Mesothelial cell of epicardium (in vitro differentiated cells): ENCODE measurements at places on chromosomes 12 and 14.
A peak's percentile ranks its signal among the peaks of the same experiment; 100 is the strongest.

GRCh38 chr14:32004300-32004699 is 72.8 kb upstream of the ARHGAP5 start:
- H3K36me3 ChIP-seq = no peaks in the 10 kb centered on the region
- no peak for DNase-seq
- H3K27ac ChIP-seq = no peak overlapping the region
- H3K27me3 ChIP-seq = no peaks in the 10 kb centered on the region
- H3K4me1 ChIP-seq = peaks cover 24% of the 10 kb centered on the region
- H3K4me3 ChIP-seq = no peak overlapping the region

DNA sequence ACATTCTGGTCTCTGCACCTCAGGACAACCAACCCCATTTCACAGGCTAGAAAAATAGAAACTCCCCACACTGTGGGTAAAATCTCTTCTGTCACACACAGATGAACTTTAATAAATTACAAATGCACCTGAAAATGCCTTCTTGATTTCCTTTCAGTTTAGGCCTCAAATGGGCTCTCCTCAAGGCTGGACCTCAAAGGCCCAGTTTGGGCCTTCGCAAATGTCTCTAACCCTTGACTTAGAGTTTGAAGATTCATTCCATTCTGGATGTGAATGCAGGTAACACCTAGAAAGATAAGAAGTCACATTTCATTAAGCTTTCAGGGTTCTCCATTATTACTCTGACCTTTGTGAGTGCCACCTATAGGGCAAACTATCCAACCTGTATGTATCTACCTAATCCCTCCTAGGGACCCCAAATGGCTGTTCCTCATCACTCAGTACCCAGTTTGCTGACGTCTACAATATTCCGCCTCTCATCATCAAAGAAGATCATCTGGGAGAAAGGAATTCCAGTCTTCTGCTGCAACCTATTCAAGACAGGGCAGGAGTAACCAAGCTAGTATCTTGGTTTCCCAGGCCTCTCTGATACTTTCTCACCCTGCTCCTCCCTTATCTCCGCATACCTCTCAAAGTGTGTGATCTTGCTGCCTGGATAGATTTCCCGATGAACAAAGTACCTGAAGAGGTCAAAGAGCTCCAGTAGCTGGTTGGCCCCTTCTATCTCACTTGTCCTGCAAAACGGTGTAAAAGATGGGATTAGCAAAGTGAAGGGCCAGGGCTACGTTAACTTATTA is 776 bp upstream of the CHMP4A start:
- peak overlapping the region; percentile 99 for H3K27ac ChIP-seq
- H3K4me3 ChIP-seq = peak overlapping the region; percentile 78
- no peak for DNase-seq
- H3K4me1 ChIP-seq = peaks cover 35% of the 10 kb centered on the region
- no peaks in the 10 kb centered on the region for H3K27me3 ChIP-seq

GRCh38 chr12:94875525-94875924 is 128.0 kb downstream of the NDUFA12 start:
- DNase-seq = no peak
- H3K4me1 ChIP-seq = peaks cover 15% of the 10 kb centered on the region
- H3K4me3 ChIP-seq = no peak overlapping the region

- no peak for DNase-seq
- H3K36me3 ChIP-seq = no peaks in the 10 kb centered on the region
- H3K4me1 ChIP-seq = peaks cover 24% of the 10 kb centered on the region
- H3K27ac ChIP-seq = no peak overlapping the region
- H3K4me3 ChIP-seq = no peak overlapping the region
Measured at GRCh38 chr14:99673305-99674063, 10.6 kb upstream of the CYP46A1 start.

GRCh38 chr14:97457575-97458085 is 660.4 kb downstream of the VRK1 start:
- no peak overlapping the region for H3K27ac ChIP-seq
- peaks cover 46% of the 10 kb centered on the region for H3K27me3 ChIP-seq
- peak overlapping the region; percentile 72 for H3K4me3 ChIP-seq
- DNase-seq = no peak
- H3K36me3 ChIP-seq = no peaks in the 10 kb centered on the region

GRCh38 chr14:56422221-56422620 is 157.4 kb upstream of the TMEM260 start:
- H3K4me3 ChIP-seq = no peak overlapping the region
- H3K27ac ChIP-seq = no peak overlapping the region
- H3K36me3 ChIP-seq = no peaks in the 10 kb centered on the region
- no peak for DNase-seq
- H3K4me1 ChIP-seq = peaks cover 15% of the 10 kb centered on the region

- H3K36me3 ChIP-seq = no peaks in the 10 kb centered on the region
- no peak for DNase-seq
- peak overlapping the region; percentile 70 for H3K4me3 ChIP-seq
- peak overlapping the region; percentile 97 for H3K27ac ChIP-seq
- no peaks in the 10 kb centered on the region for H3K27me3 ChIP-seq
- H3K4me1 ChIP-seq = peaks cover 32% of the 10 kb centered on the region
Measured at GRCh38 chr12:75479963-75480461, 543 bp upstream of the GLIPR1 start.

DNA sequence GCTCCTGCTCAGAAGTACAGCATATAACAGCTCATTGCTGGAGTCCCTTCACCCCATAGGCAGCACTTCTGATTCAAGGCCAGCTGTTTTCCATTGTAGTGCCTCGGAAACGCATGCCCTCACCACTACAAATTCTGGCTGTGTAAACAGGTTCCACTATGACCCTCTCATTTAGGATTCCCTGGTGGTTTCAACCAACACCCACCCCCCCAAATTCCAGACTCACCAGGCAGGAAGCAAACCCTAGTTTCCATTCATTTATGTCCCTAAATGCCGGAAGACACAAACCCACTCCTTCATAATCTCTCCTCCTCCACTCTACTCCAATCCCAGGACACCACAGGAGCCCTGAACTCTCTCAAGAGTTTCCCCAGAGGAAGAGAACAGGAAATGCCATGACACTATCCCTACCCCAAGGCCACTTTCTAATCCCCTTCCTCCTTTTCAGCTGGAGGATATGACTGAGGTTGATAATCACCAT is 75.9 kb upstream of the TMPO start:
- no peaks in the 10 kb centered on the region for H3K27me3 ChIP-seq
- peak; percentile 29 for DNase-seq
- H3K27ac ChIP-seq = peak overlapping the region; percentile 79
- H3K4me1 ChIP-seq = peaks cover 10% of the 10 kb centered on the region
- H3K36me3 ChIP-seq = peaks cover 7% of the 10 kb centered on the region

GRCh38 chr12:1262011-1262410 is 271.0 kb downstream of the ERC1 start:
- no peak for DNase-seq
- H3K27me3 ChIP-seq = no peaks in the 10 kb centered on the region
- H3K4me3 ChIP-seq = no peak overlapping the region
- no peak overlapping the region for H3K27ac ChIP-seq
- peaks cover 25% of the 10 kb centered on the region for H3K36me3 ChIP-seq
- no peaks in the 10 kb centered on the region for H3K4me1 ChIP-seq

- no peaks in the 10 kb centered on the region for H3K36me3 ChIP-seq
- no peaks in the 10 kb centered on the region for H3K4me1 ChIP-seq
- H3K27me3 ChIP-seq = no peaks in the 10 kb centered on the region
- no peak overlapping the region for H3K27ac ChIP-seq
- no peak for DNase-seq
Measured at GRCh38 chr14:101242442-101243385, 318.6 kb upstream of the DIO3 start.

GRCh38 chr12:105445649-105446048 is 115.2 kb downstream of the C12orf75 start:
- H3K27me3 ChIP-seq = no peaks in the 10 kb centered on the region
- H3K36me3 ChIP-seq = no peaks in the 10 kb centered on the region
- DNase-seq = no peak

- DNase-seq = no peak
- H3K4me1 ChIP-seq = peaks cover 13% of the 10 kb centered on the region
- H3K4me3 ChIP-seq = no peak overlapping the region
- no peak overlapping the region for H3K27ac ChIP-seq
- H3K27me3 ChIP-seq = no peaks in the 10 kb centered on the region
Measured at GRCh38 chr12:67714648-67715047, 66.1 kb downstream of the DYRK2 start.

DNA sequence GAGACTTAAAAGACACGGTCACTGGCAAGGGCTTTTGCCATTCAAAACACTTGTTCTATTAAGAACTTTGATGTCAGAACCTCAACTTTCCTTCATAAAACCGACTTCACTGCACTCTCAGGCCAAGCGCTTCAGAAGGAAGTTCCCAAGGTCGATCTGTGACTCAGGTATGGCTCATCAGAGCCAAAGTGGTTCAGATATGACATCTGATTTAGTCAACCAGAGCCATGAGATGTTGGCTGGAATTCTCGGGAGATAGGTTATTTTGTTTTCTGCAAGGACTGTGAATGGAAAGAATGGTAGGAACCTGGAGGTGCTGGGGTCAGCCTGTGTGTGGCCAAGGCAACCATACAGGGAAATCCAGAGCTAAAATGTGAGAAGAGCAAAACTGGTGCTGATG is 445.6 kb downstream of the GLT1D1 start:
- no peak for DNase-seq
- no peaks in the 10 kb centered on the region for H3K4me1 ChIP-seq
- H3K36me3 ChIP-seq = no peaks in the 10 kb centered on the region
- H3K27ac ChIP-seq = no peak overlapping the region
- H3K27me3 ChIP-seq = no peaks in the 10 kb centered on the region

- no peak overlapping the region for H3K27ac ChIP-seq
- H3K36me3 ChIP-seq = no peaks in the 10 kb centered on the region
- H3K27me3 ChIP-seq = no peaks in the 10 kb centered on the region
- H3K4me1 ChIP-seq = no peaks in the 10 kb centered on the region
Measured at GRCh38 chr14:29803045-29803444, 124.6 kb downstream of the PRKD1 start.

GRCh38 chr14:53619691-53620231 is 336.9 kb downstream of the BMP4 start:
- no peaks in the 10 kb centered on the region for H3K36me3 ChIP-seq
- peak overlapping the region; percentile 76 for H3K27ac ChIP-seq
- H3K4me3 ChIP-seq = no peak overlapping the region
- DNase-seq = no peak

DNA sequence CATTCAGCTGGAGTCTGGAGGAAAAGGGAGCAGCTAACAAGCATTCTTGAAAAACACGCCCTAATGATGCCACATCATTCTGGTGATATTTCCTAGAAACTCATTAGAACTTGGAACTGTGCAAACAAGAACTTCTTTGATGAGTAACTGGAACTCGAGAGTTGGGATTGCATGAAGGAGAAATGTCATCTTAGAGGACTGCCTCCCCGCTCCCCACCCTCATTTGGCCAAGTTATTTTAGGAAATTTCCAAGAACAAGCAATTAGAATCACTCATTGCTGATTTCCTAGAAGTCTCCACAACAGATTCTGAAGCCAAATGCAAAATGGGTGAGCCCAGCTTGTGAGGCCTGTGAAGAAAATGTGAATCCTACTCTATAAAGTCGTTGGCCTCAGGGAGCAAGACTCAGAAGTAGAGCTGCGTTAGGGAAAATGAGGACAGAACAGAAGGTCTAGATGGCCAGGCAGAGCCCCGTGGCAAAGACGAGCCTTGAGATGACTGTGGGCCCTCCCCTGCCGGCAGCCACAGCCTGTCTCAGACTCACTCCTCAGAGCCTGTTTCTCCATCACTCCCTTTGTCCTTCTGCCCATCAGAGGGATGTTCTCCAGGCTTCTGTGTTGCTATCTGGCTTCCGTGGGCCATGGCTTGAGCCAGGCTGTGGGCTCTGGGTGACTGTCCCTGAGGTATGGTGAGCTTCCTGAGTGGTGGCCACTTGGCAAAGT is 38.4 kb downstream of the RTL1 start:
- no peak overlapping the region for H3K27ac ChIP-seq
- H3K27me3 ChIP-seq = peaks cover 12% of the 10 kb centered on the region
- H3K36me3 ChIP-seq = no peaks in the 10 kb centered on the region
- no peak for DNase-seq

GRCh38 chr12:49415521-49415970 is 48.3 kb downstream of the SPATS2 start:
- no peak for DNase-seq
- peaks cover 43% of the 10 kb centered on the region for H3K4me1 ChIP-seq
- H3K4me3 ChIP-seq = no peak overlapping the region
- peak overlapping the region; percentile 50 for H3K27ac ChIP-seq
- peaks cover 4% of the 10 kb centered on the region for H3K36me3 ChIP-seq

DNA sequence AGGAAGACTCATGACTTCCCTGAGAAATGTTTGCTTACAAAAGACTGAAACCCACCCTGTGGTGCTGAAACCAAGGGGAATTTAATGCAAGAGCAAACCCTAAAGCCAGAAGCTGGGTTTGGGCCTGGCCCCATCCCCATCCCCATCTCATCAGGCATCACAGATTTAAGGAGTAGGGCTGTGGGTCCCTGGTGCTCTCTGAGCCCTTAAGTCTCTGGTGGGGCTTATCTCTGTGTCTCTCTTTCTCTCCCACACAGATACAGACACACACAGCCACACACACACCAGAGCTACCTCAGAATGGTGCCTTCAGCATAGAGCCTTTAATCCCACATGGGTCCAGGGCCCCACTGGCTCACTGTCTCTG is 237.1 kb downstream of the SLC41A2 start:
- H3K27me3 ChIP-seq = peaks cover 12% of the 10 kb centered on the region
- DNase-seq = no peak
- peaks cover 32% of the 10 kb centered on the region for H3K4me1 ChIP-seq
- H3K27ac ChIP-seq = no peak overlapping the region
- H3K4me3 ChIP-seq = no peak overlapping the region

GRCh38 chr14:77923131-77923936 is 123.4 kb downstream of the ADCK1 start:
- peaks cover 17% of the 10 kb centered on the region for H3K36me3 ChIP-seq
- H3K27me3 ChIP-seq = no peaks in the 10 kb centered on the region
- H3K4me1 ChIP-seq = peaks cover 37% of the 10 kb centered on the region
- DNase-seq = no peak

GRCh38 chr14:32932914-32933628 is 5.6 kb upstream of the NPAS3 start:
- no peak for DNase-seq
- H3K4me1 ChIP-seq = peaks cover 25% of the 10 kb centered on the region
- no peak overlapping the region for H3K27ac ChIP-seq
- no peaks in the 10 kb centered on the region for H3K36me3 ChIP-seq
- H3K4me3 ChIP-seq = peak overlapping the region; percentile 76
- peaks cover 92% of the 10 kb centered on the region for H3K27me3 ChIP-seq

- H3K27me3 ChIP-seq = no peaks in the 10 kb centered on the region
- peak overlapping the region; percentile 85 for H3K27ac ChIP-seq
- H3K36me3 ChIP-seq = peaks cover 4% of the 10 kb centered on the region
- H3K4me1 ChIP-seq = peaks cover 60% of the 10 kb centered on the region
- DNase-seq = peak; percentile 78
- no peak overlapping the region for H3K4me3 ChIP-seq
Measured at GRCh38 chr12:2284857-2285256, 232.1 kb downstream of the CACNA1C start.

DNA sequence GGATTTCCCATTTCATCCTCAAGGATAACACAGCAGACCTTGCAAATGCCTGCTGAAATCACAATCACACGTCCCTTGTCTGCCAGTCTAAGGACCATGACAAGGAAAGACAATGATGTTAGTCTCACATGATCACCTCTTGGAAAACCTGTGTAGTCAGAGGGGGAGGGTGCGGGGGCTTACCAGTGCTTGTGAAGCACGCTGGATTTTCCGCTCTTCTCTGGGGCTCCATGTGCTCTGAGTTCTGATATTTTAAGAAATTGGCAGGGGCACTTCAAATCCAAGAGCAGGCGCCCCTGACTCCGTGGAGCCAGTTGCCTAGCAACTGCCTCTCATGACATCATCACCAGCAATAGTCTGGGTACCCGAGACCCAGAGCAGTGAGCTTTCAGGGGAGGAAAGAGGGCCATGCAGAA is 200.9 kb upstream of the C14orf180 start:
- H3K4me1 ChIP-seq = peaks cover 2% of the 10 kb centered on the region
- peaks cover 35% of the 10 kb centered on the region for H3K27me3 ChIP-seq
- DNase-seq = no peak
- peaks cover 2% of the 10 kb centered on the region for H3K36me3 ChIP-seq
- no peak overlapping the region for H3K4me3 ChIP-seq
